ENCODE measurements at places on chromosomes 2 and 18.

DNA sequence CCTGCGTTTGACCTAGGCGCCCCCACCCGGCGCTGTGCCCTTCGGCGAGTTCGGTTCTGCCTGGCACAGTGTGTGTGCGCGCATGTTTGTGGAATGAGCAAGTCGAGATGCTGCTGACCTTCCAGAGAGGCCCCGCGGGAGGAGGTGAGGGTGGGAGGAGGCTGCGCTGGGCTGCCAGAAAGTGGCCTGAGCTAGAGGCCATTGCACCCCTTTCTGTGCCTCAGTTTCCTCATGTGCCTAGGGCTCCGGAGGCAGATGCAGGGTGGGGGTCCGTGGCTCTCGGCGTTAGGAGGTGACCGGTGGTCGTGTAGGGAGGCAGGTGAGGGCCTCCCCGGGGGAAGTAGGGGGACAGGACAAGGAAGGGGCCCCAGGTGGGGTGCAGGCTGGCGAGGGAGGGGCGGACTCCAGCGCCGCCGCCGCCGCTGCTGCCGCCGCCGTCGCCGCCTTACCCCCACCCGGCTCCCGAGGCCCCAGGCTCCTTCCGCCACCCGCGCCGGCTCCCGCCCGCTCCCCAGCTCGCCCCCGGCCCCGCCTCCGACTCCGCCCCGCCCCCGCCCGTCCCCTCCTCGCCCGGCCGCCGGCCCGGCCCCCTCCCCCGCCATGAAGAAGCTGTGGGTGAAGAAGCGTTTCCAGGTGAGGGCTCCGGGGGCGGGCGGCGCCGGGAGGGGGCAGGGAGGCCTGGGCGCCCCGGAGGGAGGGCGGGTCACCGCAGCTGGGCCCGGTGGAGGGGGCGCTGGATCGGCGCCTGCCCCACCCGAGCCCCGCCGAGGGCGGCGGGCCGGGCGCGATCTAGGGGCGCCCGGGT is 7.0 kb downstream of the SPEG start:
- no peak for DNase-seq

GRCh38 chr18:9577361-9577760 is 37.0 kb downstream of the PPP4R1 start:
- no peak for DNase-seq

GRCh38 chr2:158544998-158545397 is 88.2 kb downstream of the PKP4 start:
- no peak for DNase-seq

GRCh38 chr2:168180483-168180882 is 66.9 kb downstream of the STK39 start:
- DNase-seq: no peak

GRCh38 chr2:160720098-160720497 is 226.5 kb upstream of the RBMS1 start:
- no peak for DNase-seq

Measured in fibroblast of skin of left biceps (primary cell).